ENCODE measurements at places on chromosomes 6 and 20.
A peak's percentile ranks its signal among the peaks of the same experiment; 100 is the strongest.

GRCh38 chr6:88208726-88209125, 42.6 kb upstream of the CNR1 start:
- DNase-seq: no peak

GRCh38 chr20:24917797-24918578, 31.1 kb upstream of the CST7 start:
- DNase-seq: peak; percentile 15

DNA sequence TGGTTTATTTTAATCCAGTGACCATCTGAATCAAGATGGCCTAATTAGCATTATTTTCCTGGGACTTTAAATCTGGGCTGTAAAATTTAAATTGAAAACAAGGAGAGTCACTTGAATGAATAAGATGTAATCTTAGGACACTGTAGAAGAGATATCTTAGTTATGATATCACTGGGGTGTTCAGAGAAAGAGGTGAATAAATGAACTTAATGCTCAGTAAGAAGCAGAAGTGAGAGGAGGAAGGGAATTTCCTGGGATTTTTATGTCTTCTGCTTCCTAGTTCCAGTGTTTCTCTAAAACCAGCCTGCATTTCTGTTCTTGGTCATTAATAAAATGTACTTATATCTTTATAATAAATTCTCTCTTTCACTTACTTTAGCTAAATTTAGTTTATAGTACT, 136.8 kb upstream of the PTPRK start:
- DNase-seq: no peak

DNA sequence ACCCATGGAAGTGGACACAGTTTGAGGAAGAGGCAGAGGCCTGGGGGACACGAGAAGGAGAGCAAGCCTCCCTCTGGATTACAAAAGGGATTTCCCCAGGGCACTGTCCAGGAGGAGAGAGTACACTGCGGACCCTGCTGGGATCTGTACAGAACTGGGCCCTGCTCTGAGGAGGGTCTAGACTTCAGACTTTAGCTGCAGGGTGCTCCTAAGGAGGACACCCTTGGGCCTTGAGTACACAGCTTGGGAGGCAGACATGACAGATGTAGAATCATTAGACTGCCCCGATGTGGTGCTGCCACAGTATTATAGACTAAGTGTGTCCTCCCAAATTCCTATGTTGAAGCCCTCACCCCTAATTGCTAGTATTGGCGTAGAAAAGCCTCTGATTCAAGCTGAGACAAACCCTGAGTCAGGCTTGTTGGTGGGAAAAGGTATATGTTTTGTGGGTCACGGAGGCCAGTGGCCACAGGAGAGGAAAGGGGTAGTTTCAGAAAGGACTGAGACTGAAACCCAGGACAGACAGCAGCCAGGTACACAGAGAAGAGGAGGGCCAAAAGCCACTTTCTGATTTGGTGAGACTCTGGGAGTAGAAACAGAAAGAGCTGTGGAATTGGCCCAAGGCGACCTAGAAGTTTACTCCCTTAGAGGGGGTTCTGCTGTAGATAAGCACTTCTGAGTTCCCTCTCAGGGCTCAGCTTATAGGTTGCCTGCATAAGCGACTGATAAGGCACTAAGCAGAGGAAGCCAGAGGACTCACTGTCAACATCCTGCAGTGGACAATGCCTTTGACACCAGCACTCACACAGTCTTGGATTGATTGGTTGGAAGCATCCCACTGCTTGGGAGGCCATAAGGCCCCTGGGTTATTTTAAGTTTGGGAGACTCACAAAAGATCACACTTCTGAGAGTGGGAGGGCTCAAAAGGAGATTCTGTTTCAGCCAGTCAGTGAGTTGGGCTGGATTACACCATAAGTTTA, 16.5 kb upstream of the SH3BGRL2 start:
- DNase-seq: no peak

DNA sequence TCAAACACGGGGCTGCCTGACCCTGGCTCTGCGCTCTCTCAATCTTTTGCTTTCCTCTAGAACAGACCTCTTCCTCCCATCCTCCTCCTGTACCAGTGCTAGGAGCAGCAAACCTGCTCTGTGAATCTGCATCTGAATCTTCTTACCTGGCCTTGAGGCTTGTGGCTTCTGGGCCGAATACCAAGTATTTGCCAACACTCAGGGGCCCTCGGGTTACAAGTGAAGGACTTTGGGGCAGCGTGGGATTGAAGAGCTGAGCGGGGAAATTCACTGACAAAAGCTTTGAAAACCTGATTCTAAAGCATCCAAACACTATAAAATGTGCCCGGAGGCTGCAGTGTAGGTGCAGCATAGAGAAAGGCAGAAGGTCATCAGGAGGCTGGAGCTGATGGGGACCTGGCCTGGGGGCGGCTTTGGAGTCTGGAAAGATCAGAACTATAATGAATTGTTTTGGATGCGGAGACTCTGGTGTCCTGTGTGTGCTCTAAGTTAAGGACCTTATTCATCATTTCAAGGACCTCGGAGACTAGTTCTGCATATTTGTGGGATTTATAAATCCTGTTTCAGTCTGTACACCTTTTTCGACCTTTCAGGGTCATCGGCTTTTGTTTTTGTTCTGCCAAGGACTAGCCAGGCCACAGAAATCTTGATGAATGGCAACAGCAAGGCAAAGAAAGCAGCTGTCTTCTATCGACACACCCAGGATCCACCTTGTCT, 16.4 kb upstream of the IGF2R start:
- DNase-seq: no peak

- no peak for DNase-seq
These were observed 107.2 kb upstream of the PRDM1 start for GRCh38 chr6:105978974-105979373.

DNA sequence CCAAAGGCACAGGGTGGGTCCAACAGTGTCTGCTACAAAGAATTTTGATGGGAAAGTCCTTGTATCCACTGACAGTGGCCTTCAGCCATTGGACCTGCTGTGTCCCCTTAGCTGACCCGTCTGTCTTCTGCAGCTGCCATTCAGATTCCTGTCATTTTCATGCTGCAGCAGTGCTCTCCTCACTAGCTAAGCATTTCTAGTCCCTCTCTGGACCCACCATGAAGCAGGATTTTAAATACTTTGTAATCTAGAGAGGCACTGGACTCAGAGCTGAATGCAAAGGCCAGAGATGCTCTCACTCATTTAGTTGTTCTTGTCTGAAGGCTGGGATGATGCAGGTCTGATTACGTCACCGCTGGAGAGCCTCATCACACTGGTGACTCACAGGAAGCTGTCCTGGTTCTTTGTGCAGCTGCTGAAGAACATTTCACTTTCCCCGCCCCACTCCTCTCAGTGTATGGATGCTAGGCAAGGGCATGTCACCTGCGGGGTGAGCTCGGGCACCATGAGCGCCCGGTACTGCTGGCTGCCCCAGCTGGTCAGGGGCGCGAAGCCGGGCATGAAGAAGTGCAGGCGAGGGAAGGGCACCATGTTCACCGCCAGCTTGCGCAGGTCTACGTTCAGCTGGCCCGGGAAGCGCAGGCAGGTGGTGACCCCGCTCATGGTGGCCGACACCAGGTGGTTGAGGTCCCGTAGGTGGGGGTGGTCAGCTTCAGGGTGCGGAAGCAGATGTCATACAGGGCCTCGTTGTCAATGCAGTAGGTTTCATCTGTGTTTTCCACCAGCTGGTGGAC, 19.4 kb upstream of the TUBB2A start:
- no peak for DNase-seq

GRCh38 chr6:42898891-42899361, 16.9 kb upstream of the PTCRA start:
- peak; percentile 74 for DNase-seq

DNA sequence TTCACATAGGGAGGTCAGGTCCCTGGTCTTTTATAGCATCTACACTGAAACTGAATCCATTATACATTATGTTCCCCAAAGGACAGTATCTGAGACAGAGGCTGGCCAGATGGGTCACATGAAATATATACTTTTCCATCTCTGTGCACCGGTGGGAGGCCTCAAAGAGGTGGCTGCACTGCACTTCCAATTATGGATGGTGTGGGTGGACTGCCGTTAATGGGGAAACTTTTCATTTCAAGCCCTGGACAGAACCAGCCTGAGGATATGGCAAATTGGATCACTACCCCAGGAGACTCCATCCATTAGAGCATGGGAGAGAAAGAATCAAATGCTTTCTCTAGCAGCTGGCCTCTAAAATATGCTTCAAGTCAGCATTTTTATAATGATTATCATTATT, 280.5 kb upstream of the OPRM1 start:
- no peak for DNase-seq

DNA sequence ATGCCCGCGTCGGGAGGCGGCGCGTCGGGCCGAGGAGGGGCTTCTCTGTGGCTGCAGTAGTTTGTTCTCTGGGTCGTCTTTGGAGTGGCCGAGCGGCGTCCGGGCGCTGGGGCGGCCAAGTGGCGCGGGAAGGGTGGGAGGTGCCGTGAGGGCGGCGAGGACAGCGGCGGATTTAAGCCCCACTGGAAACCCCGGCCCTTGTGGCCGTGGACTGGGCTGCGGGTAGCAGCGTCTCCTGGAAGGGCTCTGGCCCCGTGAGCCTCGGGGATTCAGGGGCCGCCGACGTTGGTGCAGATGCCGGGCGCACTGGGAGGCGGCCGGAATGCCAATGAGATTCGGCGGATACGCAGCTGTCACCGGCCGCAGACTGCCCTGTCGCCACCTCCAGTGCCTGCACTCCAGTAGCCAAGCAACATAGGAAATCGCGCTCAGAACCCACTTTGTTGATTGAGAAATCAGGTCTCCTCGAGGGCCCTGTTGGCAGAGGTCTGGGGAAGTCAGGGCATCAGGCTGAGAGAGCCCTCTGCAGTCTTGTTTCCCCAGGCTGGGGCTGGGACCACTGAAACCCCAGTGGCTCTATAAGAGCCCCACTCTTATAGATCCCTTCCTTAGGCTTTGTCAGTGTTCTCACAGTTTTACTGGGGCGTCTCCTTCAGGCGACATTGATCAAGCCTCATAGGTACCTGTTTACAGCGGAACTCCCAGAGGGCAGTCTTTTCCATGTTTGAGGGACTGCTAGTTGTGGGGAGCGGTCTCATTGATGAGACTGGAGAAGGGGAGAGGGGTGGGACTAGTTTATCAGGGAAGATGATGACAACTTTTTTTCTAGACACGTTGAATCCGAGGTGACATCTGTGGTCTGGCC, 642 bp downstream of the GZF1 start:
- no peak for DNase-seq

DNA sequence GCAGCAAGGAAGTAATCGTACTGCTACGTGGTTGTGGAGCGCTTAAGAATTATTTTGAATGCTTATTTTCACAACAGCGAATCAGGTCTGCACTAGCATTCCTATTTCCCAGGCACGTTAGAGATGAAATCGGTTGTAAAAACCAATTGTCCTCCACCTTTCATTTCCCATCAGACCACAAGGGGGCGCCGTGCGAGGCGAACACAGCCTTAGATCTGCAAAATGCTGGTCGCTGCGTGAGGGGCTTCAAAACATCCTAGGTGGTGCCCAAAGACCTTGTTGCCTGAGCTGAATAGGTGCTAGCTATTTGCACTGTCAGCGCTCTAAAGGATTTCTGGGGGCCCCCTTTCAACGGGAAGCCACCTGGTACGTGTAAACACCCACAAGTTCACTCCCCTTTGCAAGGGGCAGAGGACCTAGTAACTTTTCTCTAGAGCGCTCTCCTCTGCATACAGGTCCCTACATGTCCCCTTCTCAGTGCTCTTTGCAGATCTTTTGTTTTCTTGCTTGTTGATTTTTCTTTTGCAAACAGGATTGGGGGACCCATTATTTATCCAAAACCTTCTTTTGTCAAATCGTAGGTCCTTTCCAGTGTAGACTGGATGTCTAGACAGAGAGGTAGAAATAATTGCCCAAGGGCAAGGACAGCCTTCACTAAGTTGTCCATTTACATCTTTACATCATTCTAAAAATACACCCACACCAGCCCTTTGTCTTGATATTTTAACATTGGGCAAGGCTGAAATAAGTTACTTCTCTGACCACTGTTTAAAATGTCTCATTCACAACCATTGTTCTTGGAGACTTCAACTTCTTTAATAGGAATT, 59.8 kb downstream of the NEDD9 start:
- DNase-seq: peak; percentile 80

DNA sequence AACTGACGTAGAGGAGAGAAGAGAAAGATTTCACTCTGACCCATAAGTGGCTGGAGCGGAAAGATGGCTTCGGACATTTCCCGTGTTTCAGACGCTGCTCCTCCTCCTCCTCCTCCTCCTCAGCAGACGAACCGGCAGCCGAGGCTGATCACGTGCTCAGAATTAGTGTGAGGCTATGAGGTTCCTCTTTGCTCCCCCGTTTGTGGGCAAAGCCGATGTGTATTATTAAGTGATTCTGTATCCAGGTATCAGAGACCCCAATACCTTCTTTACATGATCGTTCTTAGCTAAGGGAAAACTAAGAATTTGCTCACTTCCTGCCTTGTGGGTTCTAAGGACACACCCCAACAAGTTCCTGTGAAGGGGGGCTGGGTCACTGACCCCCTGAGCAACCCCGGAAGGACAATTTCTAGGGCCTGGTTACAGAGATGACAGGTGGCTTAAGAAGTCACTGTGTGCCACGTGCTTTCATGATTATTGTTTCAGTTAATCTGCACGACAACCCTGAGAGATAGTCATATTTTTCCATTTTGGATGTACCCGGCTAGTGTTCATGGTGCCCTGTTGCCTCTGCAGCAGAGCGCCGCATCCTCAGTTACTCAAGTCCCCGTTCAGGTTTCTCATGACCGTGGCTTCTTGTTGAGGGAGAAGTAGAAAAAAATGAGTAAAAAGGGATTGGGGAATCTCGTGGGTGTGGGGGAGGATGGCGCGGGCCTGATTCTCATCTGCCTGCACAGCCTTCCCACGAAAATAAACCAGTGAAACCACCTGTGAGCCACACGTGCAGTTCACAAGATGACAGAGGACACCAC, 671.8 kb downstream of the QKI start:
- DNase-seq: no peak

- no peak for DNase-seq
These were observed 35.2 kb downstream of the NDUFAF5 start for GRCh38 chr20:13819885-13820645.

DNA sequence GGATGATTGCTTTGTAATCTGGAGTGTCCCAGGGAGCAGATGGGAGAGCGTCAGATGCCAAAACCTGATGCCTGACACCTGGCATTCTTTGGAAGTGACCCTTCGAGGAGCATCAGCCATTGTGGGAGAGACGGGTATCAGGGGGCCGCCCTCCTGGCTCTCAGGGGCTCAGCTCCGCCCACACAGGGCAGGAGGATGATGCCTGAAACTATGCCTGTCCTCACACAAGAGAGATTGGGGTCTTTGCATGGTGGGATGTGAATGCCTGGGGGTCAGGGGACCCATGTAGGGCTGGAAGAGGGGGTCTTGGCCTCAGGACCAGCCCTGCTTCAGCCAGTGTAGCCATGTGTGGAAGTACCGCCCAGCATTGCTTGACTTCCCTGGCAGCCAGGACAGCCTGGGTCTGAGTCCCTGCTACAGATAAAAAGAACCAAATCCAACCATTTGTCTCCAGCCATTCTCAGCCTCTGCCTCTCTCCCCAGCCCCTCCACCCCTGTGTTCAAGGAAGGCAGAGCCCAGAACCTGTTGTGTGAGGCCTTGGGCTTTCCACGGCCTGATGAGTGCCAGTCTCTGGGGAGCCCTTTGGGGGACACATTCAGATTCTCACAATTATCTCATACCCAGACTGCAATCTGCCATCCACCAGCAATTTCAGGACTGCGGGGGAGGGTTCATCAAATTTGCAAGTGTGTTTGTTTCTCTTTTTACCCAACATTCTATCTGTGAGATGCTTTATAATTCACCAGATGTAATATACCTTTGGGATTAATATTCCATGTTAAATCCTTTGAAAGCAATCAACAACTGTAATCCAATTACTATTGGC, 371.2 kb downstream of the PREX1 start:
- no peak for DNase-seq

GRCh38 chr6:93238632-93239031, 180.7 kb downstream of the EPHA7 start:
- DNase-seq: no peak
